Tongue (tissue), 3 donors: ENCODE measurements at places on chromosomes 11 and 22. TPM values are rescaled to one million over a fixed set of nuclear protein-coding genes. Genes with fewer than 3 reads are reported as not detected.

DNA sequence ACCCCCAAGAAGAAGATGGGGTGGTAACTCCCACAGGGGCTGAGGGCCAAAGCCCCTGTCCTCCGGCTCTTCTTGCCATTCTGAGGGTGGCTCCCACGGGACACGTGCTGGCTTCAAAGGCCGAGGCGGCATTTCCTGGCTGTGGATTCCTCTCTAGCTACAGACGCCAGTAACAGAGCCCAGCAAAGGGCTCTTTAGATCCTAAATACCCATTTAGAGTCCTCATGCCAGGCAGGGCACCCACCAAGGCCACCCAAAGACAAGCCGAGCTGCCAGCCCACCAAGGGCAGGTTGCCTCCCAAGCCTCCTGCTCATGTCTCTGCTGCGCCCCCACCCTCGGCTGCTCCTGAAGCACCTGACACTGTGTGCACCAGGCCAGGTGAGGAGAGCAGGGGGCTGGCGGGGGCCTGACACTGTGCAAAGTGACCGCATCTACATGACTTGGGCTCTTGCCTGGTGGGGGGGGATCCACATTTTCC is 5.7 kb downstream of the LRFN4 start:
- DNase-seq, result no peak

Gene ST14
- 9.7 TPM for total RNA-seq

Gene TP53AIP1
- 5.3 TPM for total RNA-seq

GRCh38 chr22:38699784-38700183 is 959 bp downstream of the JOSD1 start:
- DNase-seq, result peak; percentile 34

DNA sequence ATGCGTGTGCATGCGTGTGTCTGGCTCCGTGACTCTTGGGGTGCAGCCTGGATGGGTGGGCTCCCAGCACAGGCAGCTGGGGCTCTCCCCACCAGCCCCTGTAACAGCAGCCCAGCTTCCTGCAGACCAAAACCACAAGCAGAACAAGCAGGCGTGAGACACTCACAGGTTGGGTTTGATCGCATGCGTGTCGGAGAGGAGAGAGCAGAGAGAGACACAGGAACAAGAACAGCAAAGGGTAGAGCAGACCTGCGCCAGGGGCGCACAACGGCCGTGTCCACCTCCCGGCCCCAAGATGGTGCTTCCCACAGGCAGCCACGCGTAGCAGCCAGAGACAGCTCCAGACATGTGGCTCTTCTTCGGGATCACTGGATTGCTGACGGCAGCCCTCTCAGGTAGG is at the start of gene CD6:
TSS of gene CD6 (plus strand) at position 161 of the 400 bp plus-strand sequence. CDS start at position 347, 186 bp downstream.
- no peak for DNase-seq

Gene KRTAP5-7
- total RNA-seq, result not detected

- no peak for DNase-seq
These were observed 120.9 kb downstream of the ME3 start for GRCh38 chr11:86551288-86552092.

Gene LDLRAD3
- 10.9 TPM for total RNA-seq

Gene SCARF2
- total RNA-seq, result 20.4 TPM

Gene GDPD5
- total RNA-seq, result 7.5 TPM

DNA sequence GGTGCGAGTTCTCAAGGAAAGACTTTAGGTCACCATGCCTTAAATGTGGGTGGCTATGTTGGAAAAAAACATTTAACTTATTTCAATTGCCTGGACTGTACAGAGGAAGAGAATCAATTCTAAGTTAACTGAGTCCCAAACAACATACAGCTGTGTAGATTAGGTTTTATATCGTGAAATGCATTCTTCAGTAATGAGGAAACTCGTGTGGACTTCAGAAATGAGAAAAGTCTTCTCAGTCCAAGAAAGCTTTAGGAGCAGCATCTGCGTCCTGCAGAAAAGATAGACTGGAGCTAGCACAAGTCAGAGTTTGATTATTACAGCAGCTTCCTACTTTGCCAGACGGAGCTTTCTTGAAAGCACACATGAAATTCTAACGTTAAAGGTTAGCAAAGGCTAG is 673.0 kb downstream of the OPCML start:
- DNase-seq, result no peak

DNA sequence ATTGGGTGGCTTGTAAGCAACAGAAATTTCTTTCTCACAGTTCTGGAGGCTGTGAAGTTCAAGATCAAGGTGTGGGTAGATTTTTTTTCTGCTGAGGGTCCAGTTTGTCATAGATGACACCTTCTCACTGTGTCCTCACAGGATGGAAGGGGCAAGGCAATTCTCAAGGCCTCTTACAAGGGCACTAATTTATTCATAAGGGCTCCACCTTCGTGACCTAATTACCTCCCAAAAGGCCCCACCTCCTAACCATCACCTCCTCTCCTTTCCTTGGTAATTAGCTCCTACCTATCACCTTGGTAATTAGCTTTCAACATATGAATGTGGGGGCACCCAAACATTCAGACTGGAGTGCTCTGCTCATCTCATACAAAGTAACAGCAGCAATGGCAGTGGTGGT is 92.3 kb upstream of the CD44 start:
- DNase-seq, result no peak

DNA sequence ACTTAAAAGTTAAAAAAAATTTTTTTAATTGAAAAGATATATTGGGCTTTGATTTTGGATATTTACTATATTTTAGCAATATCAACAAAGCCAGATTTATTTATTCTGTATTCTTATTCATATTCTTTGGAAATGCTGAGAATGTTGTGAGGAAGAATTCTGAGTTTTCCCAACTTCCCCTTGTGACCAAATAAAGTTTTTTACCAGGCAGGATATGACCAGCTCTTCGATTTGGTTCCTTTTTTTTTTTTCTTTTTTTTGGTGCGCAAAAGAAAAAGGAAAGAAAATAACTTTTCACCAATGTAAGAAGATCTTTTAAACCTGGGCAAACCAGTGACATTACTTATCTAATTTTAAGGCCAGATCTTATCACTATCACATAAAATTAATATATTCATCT is 12.9 kb downstream of the TCP11L1 start:
- no peak for DNase-seq

Gene GDPD4
- not detected for total RNA-seq

GRCh38 chr11:45795379-45795778 is 9.6 kb upstream of the SLC35C1 start:
- no peak for DNase-seq

Gene CCDC88B
- 6.4 TPM for total RNA-seq

Gene PRR33
- 4.8 TPM for total RNA-seq
